ENCODE measurements at places on chromosomes 6 and 20.

- DNase-seq, result no peak
Measured at GRCh38 chr20:41072915-41073314, 44.3 kb downstream of the TOP1 start.

DNA sequence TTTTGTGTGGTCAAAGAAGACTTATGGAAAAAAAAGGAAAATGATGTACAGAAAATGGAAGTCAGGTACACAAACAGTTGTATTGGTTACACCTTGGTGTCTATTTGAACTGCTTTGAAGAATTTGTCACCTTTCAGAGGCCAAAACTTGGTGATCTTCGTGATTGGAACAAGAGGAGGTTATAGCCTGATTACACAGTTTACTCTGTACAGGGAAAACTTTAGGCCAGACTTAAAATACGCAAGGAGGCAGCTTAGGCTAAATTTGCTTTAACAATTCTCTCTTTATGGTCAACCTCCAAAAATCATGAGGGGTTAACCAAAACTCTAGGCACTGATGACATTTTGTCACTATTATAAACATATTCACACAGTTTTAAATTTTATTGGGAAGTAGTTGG lies 353.7 kb downstream of the PRKN start:
- no peak for DNase-seq

GRCh38 chr6:137339929-137340559 lies 120.9 kb upstream of the IFNGR1 start:
- no peak for DNase-seq

DNA sequence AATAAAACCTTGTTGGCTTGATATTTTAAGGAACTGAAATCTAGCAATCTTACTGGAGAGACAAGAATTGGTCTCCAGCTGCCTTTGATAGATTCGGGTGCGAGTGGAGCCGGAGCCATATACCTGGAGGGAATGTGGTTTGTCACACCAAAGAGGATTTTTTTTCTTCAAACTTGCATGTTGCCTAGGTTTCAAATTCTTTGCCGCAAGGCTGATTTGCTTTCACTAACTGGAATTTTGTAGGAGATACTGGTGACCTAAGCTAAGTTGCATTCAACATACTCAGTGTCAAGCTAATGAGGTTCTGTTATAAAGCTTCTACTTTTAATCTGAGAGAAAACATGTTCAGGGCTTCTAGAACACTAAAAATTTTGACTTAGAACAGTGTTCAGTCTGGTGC lies 39.7 kb upstream of the ASIP start:
- no peak for DNase-seq

DNA sequence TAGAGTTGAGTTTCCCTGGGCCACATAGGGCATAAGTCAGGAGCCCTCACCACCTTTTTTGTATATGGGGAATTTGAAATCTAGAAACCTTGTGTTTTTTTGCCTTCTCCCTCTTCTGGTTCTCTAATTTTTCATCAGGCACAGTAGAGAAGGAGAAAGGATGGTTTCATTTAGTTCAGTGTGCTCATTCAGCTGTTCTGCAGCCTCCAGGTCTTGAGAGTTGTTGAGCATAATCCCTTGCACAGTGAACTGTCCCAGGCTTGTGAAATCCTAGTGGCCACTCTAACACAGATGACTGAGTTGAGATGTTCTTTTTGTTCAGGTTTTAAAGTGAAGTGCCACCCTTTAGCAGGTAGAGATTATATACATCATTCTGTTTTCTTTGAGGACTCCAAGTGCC lies 183.5 kb downstream of the CDKAL1 start:
- DNase-seq, result no peak

GRCh38 chr6:125688138-125688537 lies 61.3 kb upstream of the HEY2 start:
- DNase-seq, result no peak

DNA sequence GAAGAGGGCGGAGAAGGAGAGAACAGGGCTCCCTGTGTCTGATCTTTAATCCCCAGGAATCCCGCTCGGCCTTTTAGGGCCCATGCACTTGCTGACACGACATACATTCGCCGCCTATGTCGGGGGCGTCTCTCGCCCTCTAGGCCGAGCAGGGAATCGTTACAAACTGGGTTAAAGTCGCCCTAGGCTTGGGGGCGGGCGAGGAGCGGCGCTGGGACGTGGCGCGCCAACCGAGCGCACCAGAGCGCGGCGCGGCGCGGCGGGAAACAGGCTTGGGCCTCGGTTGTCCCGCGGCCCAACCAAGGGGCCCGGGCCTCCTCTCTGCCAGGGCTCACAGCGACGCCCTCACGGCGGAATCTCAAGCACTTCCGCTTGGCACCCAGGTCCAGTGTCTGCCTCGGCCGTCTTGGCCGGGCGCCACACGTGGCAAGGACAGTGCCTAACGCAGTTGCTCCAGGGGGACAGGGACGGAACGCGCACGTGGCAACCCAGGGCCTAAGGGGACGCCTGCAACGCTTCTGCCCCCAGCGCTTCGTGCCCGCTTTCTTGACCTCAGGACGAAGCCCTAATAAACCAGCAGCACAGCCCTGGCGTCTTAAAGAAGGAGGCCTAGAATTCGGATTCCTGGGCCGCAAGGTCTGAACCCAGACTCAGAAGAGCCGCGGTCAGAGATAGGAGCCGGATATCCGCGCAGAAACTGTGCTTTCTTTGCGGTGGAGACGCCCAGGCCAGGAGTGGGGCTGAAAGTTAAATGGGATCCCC lies 71.5 kb downstream of the NCR2 start:
- DNase-seq, result no peak

DNA sequence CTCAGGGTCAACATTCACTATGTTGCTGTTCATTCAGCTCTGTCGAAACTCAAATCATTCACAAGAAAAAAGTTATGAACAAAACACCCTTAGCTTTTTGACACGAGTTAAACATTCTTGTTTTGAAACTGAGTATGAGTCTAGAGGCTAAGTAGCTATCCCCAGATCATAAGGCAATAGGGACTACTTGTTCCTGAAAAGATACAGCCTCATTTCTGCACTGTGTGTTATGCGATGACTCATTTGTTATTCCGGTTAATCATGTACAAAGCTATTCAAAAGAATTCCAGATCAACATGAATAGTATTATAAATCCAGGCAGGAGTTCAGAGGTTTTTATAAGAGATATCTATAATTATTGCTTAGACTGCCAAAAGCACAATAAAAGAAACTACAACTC lies 908.0 kb downstream of the QKI start:
- DNase-seq, result peak; percentile 32

GRCh38 chr6:34346175-34347119 lies 46.0 kb downstream of the NUDT3 start:
- DNase-seq, result no peak

- no peak for DNase-seq
Measured at GRCh38 chr6:56222499-56222898, 24.9 kb downstream of the COL21A1 start.

- DNase-seq, result no peak
Measured at GRCh38 chr20:32573167-32573851, 11.8 kb downstream of the NOL4L start.

- no peak for DNase-seq
Measured at GRCh38 chr20:47314647-47315338, 41.7 kb downstream of the ZMYND8 start.

DNA sequence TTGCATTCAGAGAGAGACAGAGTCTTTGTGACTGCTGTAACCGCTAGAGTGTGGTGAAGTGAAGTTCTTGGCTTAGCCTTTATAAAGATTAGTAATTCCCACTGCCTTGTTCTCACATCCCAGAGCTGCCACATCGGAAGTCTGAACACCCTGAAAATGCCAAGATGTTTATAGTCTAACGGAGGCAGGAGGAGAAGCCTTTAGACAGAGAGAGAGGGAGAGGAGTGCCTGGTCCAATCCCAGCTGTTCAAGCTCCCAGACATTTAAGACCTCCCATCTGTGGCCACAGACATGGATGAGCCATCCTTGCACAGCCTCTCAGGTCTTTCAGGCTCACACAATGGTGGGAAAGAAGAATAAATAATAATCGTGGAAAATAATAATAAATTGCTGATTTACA lies 1422.8 kb upstream of the EYS start:
- no peak for DNase-seq

- peak; percentile 64 for DNase-seq
Measured at GRCh38 chr6:170265655-170266054, 25.2 kb downstream of the DLL1 start.

DNA sequence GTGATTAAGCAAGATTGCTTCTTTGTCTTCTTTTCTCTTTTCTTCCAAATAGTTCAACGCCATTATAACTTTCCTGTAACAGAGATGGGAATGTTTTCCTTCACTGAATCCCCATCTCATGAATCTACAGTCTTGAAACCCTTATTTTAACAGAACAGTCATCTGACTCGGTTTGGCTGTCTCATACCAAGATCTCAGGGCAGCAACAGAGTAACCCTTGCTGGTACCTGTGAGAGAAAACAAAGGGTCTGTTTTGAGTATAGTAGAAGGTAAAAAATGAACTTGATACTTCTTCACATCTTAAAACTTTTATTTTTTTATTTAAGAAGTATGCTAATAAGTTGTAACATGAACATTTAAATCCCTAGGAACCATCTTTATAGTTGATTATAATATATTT lies 19.6 kb upstream of the DSE start:
- no peak for DNase-seq

DNA sequence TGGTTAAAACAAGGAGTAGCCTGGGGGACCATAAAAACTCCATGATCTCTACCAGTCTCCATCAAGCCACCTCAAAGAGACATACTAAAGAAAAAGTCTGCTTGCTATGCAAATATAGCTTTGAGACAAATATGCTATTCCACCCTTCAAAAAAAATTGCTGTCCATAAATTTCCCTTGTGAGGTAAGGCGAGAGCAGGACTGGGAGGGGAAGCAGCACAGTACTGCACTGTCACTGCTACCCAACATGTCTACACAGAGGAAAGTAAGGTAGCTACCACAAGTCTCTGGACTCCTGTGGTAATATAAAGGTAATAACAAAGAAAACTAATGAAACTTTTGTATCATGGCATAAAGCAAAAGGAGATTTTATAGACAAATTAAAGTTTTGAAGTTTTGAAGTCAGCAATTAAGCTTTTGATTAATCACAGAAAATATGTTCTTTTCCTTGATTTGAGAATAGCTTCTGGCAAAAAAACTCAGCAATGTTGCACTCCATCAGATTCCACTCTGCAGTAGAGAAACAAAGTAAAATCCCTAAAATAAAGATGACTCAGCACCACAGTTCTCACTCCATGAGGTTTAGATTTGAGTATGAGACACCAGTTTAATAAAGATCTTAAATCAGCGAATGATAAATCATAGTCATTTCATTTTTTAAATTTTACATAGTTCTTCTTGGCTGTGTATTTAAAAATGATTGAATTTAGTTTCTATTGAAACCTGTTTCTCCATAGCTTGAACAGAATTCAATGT lies 602.4 kb downstream of the COL12A1 start:
- no peak for DNase-seq

GRCh38 chr6:120966321-120966720 lies 368.0 kb downstream of the TBC1D32 start:
- DNase-seq, result no peak

GRCh38 chr6:169763881-169764280 lies 12.5 kb downstream of the ERMARD start:
- no peak for DNase-seq

All from SW480 (cell line).